ENCODE measurements at places on chromosomes 4 and X.

DNA sequence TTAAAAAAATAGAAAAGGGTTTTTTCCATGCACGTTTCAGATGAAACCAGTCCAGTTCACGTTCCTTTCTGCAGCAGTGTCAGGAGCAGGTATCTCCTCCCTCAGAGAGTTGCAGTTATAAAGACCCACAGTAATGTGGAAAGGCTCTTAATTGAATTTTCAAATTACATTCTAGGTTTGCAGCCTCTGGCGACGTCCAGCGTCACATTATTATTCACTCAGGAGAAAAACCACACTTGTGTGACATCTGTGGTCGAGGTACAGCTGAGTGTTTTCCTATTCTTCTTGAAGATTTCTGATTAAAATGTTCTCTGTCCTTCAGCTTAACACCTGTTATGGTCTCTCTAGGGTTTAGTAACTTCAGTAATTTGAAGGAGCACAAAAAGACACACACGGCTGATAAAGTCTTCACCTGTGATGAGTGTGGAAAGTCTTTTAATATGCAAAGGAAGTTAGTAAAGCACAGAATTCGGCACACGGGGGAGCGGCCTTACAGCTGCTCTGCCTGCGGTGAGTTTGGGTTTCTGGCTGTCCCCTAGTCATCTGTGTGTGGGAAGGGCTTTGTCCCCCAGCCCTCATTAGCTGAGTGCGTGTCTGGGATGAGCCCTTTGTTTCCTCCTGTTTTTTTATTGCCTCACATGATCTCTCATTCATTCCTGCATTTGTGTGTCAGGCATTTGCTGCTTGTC, 25.6 kb downstream of the ZBTB49 start:
- no peak for DNase-seq

- no peak for DNase-seq
Measured at GRCh38 chrX:69961365-69962072, 88.2 kb downstream of the AWAT2 start.

DNA sequence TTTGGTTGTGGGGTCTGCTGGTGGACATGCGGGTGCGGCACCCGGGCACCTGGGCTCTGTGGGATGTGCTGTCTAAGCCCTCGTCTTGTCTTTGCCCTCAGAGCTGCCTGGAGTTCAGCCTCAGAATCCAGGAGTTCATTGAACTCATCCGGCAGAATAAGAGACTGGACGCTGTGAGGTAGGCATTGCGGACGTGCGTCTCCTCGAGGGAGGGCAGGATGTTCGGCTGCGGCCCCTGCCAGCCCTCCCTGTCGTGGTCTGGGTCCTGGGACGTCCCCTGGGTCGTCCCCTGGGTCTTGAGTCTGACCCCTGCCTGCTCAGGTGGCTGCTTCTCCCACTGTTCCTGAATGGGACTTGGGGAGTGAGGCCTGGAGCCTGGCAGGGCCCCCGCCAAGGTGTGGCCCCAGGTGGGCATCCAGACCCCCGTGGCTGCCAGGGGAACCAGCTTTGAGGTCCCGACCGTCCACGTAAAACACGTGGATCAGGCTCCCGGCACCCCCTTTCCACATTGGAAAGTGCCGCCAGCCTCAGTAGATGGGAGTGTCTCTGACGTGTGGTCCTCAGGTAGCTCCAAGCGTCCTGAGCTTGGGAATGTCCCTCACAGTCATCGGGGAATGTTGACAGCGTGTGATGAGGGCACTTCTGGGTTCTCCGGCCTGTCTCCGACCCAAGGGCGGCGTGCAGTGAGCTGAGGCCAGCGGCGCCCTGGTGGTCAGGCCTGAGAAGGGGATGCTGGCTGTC, 19.3 kb upstream of the UVSSA start:
- no peak for DNase-seq

DNA sequence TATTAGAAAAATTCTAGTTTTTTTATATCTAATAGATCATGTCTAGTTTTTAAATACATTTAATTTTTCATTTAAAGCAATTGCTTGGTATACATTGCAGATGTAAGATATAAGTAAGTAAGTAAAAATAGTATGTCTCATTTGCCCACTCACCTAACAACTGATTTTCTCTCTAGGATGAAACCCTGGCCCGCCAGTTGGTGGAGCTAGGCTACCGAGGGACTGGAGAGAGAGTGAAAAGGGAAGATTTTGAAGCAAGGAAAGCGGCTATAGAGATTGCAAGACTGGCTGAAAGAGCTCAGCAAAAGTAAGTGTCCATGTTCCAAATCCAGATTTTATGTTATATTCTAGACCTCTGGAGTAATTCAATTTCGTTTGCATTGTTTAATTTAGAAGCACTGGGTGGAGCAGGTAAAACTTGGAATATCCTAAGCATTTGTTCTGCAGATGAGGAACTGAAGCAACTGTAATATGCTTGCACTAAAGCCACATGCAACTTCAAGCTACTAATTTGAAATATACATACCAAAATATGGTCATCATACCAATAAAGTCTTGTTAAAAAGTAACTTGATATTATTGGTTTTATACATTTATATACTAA, 27.1 kb downstream of the CFAP299 start:
- no peak for DNase-seq

Measured in NCI-H1436 treated with DMSO at 0.1 percent for 48 hours (cell line).